ENCODE measurements at places on chromosomes 4 and X. TPM values are rescaled to one million over a fixed set of nuclear protein-coding genes. Genes with fewer than 3 reads are reported as not detected.

DNA sequence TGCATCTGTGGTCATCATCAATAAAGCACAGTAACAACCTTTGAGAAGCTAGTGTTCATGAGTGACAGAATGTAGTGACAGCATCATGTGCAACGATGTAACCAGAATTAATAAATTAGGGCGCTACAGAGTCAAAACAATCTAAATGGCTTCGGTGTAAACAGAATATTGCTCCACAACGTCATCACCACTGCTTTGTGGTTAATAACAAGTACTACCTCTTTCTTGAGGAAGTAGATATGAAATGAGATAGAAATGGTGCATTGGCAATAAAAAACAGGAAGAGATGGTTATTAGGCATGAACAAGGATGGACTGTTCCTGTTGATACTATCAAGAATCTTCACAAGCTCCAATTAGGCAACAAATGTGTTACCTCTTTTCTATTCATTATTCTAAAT lies 8.7 kb upstream of the PDHA2 start:
- no peak for DNase-seq

DNA sequence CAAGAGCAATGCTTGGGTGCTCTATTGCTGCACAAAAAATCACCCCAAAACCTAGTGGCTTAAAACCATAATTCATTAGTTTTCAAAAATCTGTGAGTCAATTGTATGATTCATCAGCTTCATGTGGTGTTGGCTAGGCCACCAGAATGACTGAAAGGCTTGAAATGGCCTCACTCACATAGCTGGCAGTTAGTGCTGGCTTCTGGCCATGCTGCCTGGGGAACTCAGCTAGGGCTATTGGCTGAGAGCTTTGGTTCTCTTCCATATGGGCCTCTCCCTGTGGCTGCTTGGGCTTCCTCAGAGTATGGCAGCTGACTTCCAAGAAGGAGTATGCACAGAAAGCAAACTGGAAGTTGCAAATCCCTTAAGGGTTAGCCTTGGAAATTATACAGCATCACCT lies 3.1 kb upstream of the MTMR1 start:
- no peak for DNase-seq

DNA sequence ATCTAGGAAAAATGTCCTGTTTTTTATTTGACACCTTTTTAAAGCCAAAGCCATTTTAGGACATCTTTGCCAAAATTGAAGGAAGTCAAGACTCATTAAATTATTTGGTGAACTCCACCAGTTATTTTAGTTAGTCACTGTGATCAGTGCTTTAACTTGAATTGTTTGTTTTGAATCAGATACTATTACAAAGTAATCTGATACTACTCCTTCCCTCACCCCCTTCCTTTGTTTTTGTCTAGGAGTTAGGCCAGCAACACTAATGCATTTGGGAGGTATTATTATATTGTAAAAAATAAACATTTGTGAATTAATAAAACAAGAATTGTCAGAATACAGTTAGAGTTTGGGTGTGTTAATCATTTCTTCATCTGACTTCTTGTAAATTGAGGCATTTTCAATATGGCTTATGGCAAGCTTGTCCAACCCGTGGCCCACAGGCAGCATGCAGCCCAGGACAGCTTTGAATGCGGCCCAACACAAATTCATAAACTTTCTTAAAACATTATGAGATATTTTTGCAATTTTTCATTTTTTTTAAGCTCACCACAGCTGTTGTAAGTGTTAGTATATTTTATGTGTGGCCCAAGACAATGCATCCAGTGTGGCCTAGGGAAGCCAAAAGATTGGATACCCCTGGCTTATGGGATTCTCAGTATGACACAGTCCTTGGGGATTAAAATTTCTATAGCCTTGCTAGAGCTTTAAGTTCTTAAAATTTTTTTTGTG lies 182.2 kb downstream of the BMPR1B start:
- DNase-seq, result no peak

DNA sequence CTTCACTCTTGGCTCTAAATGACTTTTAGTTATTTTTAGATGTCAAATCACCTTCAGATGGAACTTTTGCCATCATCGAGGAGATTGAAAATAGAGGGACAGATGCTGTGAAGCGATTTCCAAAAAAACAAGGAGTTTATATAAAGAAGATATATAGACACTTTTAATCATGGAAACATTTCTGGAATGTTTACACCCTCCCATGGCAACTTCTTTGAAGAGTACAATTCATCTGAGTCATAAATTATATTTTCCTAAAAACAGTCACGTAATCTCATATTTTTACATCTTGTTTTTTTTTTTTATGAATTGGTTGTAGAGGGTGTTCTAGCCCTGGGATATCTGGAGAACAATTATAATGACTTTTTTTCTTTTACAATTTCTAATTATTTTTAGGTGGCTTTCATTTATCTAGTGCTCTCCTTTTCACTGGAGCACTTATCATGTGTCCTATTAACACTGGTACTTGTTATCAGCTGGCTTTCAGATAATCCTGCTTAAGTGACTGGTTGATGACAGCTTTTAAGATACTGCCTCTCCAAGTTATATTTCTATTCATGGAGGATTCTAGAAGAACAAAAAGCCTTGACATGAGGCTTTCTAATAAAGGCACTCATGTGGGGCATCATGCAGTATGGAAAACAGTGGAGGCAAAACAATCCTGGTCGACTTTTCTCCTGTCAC lies 24.9 kb downstream of the PCDH7 start:
- DNase-seq, result no peak

Gene LANCL3
- total RNA-seq, result 0.03 TPM

Gene AGTR2
- not detected for total RNA-seq

Gene LONRF3
- 3.5 TPM for total RNA-seq

Data from pancreas (tissue), 10 donors.